ENCODE measurements at places on chromosomes 7 and 10.
A peak's percentile ranks its signal among the peaks of the same experiment; 100 is the strongest.

DNA sequence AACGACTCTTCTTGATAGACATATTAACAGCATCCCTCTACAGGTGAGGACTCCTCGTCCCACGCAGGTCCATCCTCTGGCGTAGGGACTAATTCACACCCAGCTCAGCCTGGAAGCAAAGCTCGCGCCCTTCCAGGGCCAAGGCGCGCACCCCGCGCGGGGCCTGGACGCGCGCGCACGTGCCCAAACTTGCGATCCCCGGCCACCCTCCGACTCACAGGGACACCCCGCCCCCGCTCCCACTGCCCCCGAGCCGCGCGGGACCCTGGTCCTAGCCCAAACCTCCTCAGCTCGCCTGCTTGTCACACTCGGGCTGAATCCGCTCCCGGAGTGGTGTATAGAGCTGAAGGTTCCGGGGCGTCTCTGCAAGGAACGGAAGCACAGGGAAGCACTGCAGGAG, 76.9 kb downstream of the ZNF248 start:
- DNase-seq = no peak

DNA sequence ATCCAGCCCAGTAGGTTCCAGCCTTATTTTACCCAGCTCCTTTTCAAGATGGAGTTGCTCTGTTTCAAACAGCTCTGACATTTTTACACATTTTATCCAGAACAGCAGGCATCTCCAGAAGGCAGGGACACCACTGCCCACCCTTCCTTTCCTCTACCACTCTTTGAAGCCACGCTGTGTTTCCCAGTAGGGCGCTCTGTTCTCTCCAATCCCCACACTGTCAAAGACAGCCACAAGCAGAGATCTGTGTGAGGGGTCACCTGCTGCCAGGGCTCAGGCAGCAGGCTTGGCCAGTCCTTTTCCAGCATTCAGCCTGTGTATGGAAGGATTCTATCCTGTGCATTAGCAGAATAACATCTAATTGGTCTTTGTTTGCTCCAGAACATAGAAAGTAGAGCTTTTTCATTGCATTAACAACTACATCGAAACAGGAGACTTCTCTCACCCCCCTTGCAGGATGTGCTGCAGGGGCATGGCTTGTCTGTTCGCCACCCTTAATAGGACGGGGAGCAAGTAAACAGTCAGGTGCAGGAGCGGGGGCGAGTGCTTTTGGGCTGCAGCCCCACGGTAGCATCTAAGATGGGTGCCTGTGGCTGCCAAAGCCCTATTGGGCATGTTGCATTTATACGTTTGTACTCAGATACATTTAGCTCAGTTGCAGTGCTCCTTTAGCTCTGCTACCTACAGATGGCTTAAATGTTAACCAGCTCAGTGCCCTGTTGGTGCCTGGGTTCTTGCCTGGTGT, 326.1 kb downstream of the GALNT17 start:
- no peak for DNase-seq

GRCh38 chr10:71343392-71343773, 24.3 kb downstream of the SLC29A3 start:
- peak; percentile 57 for DNase-seq

DNA sequence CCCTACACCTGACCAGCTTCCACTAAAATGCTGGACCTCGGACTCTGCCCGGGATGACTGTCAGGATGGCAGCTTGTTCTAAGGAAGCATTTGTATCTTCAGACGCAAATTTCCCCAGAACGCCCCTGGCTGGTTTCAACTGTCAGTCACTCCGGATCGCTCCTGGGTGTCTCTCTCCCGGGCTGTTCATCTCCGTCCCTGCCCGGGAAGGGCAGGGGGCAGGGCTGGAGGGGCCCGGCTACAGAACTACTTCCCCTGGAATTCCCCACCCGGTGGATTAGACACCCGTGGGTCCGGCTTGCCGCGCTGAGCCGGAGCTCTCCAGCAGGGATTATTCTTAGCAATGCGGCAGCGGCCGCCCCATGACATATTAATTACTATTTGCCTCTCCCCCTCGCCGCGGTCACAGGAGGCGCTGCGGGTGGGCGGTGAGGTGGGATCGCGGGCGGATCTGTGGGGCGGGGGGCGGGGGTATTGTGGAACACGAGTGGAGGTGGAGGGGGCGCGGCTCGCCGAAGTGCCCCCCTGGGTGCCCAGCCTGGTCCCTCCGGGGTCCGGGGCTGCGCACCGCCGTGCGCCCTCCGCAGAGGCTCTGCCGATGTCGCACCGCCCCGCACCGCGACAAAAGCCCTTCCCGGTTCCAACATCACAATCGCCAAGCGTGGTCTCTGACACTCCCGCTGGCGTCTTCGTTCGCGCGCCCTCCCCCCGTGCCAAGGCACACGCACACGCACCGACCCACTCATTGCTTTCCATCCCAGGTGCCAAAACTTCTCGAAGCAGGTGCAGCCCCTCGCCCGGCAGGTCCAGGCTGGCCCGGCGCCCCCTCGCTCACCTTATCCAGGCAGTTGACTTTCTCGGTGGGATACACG, 276.1 kb upstream of the NEBL start:
- no peak for DNase-seq

- no peak for DNase-seq
These were observed 122.6 kb upstream of the PTER start for GRCh38 chr10:16314259-16314658.

DNA sequence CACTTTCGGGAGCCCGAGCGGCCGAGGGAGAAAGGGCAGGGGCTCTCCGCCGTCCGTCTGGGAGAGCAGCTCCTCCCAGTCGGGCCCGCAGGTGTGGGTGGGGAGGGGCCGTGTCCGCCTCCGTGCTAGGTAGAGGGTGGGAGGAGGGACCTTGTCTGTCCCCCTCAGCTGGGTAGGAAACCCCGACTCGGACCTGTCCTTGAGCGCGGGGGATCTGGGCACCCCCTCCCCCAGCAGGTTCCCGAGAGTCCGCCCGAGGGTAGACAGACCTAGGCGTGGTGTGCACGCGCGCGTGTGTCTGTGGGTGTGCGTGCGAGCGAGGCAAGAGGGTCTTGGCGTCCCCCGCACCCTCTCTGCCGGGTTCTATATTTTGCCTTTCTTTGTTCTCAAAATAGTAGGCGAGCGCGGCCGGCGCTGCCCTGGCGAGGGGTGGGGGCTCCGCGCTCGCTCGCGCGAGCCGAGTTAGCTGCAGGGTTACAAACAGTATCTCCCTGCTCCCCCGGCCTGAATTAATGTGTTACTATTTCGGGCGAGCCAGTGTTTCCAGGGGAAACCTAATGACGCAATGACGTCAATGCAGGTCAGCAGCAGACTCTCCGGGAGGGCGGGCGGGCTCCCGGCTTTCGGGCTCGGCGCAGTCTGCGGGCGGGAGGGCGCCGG, 73.9 kb upstream of the LEP start:
- no peak for DNase-seq

GRCh38 chr10:6601246-6601805, 21.2 kb upstream of the PRKCQ start:
- no peak for DNase-seq

- DNase-seq = no peak
These were observed 187.5 kb upstream of the NFE2L3 start for GRCh38 chr7:25964483-25964991.

- no peak for DNase-seq
These were observed 6.2 kb downstream of the PIK3AP1 start for GRCh38 chr10:96714031-96714590.

GRCh38 chr7:149156898-149157297, 9.6 kb downstream of the ZNF398 start:
- DNase-seq = no peak

- DNase-seq = no peak
These were observed 697.8 kb downstream of the LRMDA start for GRCh38 chr10:76129213-76129612.

- no peak for DNase-seq
These were observed 45.8 kb upstream of the CARD11 start for GRCh38 chr7:3089493-3089892.

GRCh38 chr10:19169684-19170083, 121.1 kb downstream of the MALRD1 start:
- no peak for DNase-seq

DNA sequence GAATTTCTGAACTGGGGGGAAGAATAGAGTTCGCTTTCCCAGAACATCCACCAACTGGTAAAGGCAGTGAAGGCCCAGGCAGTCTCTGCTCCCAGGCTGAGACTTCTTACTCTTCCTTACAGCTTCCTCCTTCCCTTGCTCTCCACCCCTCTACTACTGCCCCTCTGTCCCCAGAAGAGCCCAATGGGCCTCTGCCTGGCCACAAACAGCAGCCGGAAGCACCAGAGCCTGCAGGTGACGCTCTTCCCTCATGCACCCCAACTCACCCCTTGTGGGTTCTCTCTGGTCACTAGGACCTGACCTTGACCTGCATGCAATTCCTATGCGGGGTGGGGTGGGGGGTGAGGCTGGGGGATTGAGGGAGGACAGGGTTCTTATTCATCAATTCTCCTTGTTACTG, 16.5 kb downstream of the FAM131B start:
- no peak for DNase-seq

DNA sequence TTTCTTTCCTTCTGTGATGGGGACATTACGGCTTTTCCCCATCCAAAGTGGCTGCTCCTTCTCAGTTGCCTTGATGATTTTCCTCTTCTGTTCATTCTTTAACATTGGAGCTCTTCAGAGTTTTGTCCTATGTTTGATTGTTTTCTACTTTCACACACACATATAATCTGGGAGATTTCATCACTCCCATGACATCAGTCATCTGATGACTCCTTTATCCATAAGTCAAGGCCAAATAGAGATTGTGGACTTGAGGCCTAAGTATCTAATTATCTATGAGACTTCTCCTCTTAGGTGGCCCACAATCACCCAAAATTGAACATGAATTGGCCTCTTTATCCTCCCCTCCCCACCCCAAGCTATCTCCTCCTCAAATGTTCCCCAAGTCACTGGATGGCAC, 5.3 kb upstream of the COL1A2 start:
- DNase-seq = no peak

DNA sequence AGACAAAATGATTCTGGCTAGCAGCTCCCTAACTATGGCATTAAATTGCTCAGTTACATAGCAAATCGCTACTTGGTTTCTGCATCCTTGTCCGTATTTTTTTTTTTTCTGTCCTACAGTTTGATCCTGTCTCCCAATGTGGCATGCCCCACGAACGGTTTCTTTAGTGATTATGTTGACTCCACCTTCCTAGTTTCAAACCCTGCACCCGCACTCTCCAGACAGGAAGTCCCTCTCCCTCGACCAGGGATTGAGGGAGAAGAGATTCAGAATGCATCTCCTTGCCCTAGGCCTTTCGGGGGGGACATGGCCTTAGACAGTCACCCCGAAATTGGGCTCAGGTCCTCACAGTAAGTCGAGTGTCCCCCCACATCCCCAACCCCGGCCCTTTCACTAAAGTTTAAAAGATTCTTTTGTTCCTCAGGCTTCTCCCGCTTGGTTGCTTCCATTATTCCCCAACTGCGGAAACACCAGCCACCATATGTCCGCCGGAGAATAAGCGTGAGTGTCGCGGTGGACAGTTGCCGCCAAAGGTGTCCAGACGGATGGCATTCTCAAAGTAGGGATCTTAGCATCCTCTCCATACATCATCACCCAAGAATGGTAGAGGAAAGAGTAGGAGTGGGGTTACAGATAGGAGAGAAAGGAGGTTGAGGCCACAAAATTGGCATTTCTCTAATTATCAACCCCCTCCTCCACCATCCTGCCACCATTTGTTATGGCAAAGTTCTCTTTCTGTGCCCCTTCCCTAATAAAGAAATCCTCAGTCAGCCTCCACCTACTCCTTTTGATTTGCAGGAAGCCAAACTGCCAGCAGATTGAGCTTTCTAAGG, 7.3 kb downstream of the EVX1 start:
- DNase-seq = no peak

DNA sequence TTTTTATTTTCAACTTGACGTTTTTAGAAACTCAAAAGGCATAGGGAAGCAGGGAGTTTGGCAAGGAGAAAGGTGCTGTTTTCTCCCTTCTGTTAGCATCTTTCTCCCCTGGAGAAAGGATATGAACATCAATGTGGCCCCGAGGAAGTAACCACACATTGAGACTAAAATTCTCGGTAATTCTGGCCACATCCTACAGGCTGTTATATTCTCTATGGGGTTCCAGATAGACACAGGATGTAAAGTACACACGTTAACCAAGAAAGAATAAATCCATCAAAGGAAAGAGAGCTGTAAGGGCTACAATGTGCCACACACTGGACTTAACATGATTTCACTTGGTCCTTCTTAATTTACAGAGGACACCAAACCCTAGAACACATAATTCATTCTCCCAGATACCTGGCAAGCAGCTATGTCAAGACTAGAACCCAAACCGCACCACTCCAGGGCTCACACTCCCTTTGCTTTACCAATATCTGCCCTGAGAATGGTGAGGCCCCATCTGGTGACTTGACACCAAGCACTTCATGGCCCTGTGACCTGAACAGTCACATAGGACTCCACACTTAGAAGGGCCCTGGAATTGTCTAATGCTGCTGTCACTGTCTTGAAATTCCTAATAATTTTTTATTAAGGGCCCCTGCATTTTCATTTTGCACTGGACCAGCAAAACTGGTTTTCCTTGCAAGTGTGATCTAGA, 73.9 kb downstream of the PRLHR start:
- no peak for DNase-seq

DNA sequence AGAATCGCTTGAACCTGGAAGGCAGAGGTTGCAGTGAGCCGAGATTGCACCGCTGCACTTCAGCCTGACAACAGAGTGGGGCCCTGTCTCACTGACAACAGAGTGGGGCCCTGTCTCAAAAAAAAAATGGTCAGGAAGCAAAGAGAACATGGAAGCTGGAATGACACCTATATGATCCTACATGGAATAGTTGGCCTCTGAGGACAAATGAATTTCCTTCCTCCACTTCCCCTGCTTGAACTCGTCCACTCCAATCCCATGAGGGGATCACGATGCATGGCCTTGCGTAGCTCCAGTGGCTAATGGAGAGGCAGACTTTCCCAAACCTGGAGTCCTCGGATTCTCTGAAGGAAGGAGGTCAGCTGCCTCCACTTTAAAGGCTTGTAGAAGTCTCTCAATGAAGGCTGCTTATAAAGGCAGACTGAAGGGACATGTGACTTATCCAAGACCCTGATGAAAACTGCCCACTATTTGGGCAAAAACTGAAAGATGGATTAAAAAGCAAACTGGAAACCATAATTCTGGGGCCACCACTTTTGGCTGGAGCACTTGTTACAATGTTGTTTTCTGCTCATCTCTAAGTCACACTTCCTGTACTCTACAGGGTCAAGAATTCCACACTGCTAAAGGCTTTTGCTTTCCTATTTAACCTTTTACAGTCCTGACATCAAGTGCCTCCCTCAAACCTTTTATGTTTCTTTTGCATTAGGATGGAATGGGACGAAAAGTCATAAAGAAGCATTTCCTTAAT, 214.6 kb downstream of the PRPF18 start:
- DNase-seq = no peak

DNA sequence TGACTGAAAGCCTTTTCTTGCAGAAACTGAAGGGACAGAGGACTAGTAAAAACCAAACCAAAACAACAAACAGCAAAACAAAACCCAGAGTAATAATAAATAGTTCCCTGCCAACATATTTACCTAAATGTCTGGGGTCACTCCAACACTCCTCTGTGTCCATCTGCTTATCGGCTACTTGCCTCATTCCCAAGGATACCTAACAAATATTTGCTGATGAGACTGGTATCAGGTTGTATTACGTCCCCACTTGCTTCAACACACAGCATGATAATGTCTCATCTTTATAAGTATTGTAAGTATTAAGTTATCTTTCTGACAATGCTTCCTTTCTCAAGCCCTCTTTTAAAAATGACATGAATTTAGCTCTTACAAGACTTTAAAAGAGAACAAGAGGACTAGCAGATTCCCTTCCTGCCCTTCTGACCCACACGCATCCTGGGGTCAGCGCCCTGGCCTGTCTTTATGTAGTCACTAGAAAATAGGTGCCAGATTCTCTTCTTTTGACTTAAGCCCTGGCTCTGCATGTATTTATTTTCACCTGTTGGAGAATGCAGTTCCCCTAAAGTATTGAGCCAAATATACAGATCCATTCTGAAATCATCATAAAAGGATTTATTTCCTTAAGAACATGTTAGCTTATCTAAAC, 110.2 kb downstream of the SEM1 start:
- no peak for DNase-seq
